ENCODE measurements at places on chromosomes 11 and 22.

GRCh38 chr11:132576706-132577105 lies 955.6 kb downstream of the OPCML start:
- no peak for DNase-seq

DNA sequence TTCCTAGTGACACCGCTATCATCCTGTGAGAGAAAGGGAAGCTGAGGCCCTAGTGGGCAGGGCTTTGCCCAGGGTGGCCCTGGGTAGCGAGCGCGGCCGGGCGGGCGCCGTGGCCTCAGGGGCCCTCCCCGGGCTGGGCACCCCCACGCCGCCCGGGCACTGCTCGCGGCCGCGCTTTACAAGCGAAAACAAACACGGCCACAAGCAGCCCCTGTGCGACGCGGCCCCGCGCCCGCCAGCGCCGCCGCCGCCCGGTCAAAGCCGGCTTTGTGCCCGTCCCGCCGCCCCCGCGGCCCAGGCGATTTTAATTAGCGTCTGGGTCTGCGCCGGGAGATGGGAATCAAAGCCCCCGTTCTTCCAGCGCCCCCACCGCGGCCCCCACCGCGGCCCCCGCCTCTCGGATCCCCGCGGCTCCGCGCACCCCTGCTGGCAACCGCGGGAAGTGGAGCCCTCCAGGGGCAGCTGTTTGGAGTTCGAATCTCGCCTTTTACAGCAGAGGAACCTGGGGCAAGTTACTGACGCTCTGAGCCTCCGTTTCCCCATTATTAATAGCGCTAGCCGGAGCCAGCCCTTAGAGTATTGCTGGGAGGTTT lies 47.9 kb downstream of the CHRDL2 start:
- no peak for DNase-seq

- no peak for DNase-seq
These were observed 57.3 kb downstream of the BDNF start for GRCh38 chr11:27642954-27643353.

DNA sequence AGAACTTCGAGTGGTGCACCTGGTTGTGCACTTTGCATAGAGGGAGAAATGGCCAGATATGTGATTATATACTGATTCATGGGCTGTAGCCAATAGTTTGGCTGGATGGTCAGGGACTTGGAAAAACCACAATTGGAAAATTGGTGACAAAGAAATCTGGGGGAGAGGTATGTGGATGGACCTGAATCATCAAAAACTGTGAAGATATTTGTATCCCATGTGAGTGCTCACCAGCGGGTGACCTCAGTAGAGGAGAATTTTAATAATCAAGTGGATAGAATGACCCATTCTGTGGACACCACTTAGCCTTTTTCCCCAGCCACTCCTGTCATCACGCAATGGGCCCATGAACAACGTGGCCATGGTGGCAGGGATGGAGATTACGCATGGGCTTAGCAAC lies 48.0 kb upstream of the NARS2 start:
- DNase-seq: no peak

GRCh38 chr22:20428496-20429253 lies 8.9 kb downstream of the SCARF2 start:
- no peak for DNase-seq

- no peak for DNase-seq
These were observed 1.4 kb downstream of the CHRNA10 start for GRCh38 chr11:3669742-3670183.

DNA sequence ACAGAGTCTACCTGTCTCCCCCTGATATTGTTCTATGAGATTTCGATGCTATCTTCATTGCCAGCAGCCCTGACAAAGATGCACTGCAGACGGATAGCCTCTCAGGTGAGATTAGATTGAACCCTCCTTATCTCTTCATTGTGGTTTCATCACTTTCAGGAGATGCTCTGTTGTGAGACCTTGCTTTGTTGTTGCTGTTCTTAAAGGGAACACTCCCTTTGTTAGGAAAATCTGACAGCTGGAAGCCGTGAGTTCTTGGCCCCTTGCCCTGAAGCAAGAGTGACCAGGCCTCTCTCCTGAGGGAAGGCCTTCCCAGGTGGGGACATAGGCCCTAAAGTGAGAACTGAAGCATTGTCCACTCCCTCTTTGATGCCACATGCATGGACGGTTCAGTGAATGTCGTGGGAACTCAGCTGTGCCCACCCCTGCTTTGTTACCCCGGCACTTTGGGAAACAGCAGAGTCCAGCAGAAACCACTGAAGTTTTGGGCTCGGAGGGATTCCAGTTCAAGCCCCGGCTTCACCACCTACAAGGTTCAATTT lies 976.1 kb downstream of the TBC1D22A start:
- no peak for DNase-seq

DNA sequence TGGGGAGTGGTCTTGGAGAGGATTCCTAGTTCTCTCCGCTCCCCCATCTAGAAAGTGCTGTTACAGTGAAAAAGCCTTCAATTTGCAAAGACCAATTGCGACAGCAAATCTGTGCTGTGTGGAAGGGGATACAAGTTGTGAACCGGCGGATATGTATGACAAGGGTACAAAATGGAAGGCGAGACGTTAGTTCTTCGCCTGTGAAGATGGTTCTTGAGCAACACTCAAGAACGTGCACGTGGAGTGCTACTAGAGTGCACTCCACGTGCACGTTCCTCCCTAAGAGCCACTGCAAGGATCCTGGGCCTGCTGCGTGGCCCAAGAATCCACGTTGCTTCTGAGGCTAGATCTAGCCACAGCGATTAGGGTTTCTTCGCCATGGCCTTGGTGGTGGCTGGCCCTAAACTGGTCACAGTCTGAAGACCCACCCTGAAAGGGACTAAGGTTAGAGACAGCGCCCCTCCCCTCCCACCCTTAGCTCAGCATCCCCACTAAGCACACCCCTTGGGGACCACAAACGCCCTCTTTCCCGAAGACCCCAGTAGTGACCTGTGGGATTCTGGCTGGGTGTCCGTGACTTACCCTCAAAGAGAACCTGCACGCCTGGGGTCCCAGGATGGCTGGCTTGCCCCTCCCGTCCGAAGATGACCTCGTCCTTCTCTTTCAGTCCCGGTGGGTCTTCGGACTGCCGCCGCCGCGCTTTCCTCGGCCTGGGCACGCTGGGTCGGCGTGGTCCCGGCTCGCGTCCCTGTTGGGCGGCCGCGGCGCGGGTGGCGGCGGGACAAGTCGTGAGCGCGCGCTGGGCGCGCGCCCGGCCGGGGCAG lies 519 bp upstream of the PDE3B start:
- DNase-seq: no peak

DNA sequence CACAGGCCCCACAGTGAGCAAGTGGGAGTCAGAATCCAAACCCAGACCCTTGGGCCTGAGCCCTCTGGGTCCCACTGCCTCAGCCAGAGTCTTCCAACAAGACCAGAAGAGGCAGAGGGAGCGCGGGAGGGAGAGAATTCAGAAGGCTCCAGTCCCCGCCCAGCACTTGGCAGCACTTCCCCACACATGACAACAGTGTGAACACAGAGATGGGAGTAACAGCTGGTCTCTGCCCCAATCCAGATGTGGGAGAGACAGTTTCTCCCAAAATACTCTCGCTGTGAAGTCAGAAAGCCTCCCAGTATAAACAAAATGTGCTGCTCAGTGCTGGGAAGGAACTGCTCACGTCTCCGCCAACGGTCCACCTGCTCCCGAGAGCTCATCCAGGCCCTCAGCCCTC lies 219.9 kb downstream of the MN1 start:
- DNase-seq: no peak

- no peak for DNase-seq
These were observed 60.5 kb downstream of the CWC15 start for GRCh38 chr11:94912806-94913205.

DNA sequence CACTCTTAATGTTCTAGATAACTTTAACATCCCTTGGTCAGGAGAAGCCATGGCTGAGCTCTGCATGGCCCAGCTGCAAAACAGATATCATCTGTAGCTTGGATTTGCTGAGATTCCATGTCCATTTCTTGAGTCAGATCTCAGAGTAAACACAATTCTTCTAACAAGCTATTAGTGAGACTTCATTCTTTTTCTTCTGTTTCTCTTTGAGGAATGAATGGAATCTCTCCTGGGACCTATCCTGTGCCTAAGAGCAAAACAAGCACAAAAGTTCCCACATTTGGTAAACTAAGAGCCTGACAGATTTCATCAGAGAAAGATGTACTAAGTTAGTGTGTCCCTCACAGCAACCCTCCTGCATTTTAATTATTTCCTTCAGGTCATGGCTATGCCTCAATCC lies 142.8 kb downstream of the MAML2 start:
- no peak for DNase-seq

GRCh38 chr11:101915791-101916291 lies 481 bp downstream of the ANGPTL5 start:
- no peak for DNase-seq

- DNase-seq: no peak
These were observed at the start of gene PITPNM1 for GRCh38 chr11:67504950-67505581. PITPNM1 (minus strand) TSS chr11:67505363; CDS start chr11:67504180, 1,183 bp downstream.

Data from NCI-H187 (cell line).